ENCODE measurements at places on chromosomes 16 and 17. TPM values are rescaled to one million over a fixed set of nuclear protein-coding genes. Genes with fewer than 3 reads are reported as not detected.

KREMEN2 gene
- total RNA-seq: 0.09 TPM

DNA sequence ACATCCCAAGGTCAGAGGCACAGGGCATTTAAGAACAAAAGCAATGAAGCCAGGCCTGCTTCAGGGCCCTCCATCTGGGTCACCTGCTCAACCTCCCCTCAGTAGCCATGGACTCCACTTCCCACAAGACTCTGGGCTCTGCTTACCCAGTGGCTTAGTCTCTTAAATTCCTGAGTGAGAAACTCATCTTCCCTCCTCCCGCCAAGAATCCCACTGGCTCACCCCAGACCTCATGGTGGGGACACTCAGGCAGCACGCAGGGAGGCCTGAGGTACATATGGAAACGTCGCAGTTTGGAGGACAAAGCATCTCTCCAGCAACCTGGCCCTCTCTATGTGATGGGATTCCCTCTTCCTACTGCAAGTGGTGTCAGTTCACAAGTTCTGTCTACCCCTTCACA, 326.7 kb upstream of the CDH5 start:
- DNase-seq: no peak

EME1 gene
- total RNA-seq: 28.6 TPM

GRCh38 chr17:6075845-6076244, 5.7 kb downstream of the WSCD1 start:
- no peak for DNase-seq

DNA sequence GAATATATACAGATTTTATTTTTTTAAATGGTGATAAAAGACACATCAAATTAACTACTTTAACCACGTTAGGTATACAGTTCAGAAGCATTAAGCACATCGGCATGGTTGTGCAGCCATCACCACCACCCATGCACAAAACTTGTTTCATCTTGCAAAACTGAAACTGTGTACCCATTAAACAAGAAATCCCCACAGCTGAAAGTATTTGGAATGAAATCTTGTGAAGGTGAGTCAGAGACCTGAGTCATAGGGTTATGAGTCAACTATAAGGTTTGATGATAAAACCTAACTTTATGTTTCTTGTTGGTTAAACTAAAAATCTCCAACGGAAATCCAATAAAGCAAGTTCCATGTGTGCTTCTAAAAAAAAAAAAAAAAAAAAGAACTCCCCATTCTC, 561.6 kb upstream of the PSMD7 start:
- no peak for DNase-seq

DNAAF8 gene
- 0.11 TPM for total RNA-seq

GRCh38 chr17:76079956-76080767, 1.2 kb downstream of the ZACN start:
- no peak for DNase-seq

DNA sequence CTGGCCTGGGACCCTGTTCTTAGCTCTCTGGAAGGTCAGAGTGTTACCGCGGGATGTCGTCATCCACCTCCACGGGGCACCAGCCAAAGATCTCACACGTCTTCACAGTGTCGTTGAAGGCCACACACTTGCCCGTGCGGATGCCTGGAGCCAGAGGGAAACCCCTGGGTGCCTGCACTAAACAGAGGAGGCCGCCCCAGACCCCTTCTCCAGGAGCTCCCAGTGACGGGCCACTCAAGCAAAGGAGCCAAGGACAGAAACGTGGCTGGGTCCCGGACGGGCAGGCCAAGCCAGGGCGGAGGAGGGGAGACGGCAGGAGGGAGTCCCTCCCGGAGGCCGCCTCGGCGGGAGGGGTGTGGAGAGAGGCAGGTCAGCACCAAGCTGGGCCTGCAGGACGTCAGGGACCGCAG, 11.0 kb upstream of the CAMKK1 start:
- DNase-seq: no peak

- DNase-seq: no peak
These were observed 14.3 kb downstream of the VASN start for GRCh38 chr16:4385789-4386450.

GRCh38 chr16:69469807-69470561, 45.6 kb downstream of the CYB5B start:
- DNase-seq: no peak

USP6 gene
- 0.07 TPM for total RNA-seq

DNA sequence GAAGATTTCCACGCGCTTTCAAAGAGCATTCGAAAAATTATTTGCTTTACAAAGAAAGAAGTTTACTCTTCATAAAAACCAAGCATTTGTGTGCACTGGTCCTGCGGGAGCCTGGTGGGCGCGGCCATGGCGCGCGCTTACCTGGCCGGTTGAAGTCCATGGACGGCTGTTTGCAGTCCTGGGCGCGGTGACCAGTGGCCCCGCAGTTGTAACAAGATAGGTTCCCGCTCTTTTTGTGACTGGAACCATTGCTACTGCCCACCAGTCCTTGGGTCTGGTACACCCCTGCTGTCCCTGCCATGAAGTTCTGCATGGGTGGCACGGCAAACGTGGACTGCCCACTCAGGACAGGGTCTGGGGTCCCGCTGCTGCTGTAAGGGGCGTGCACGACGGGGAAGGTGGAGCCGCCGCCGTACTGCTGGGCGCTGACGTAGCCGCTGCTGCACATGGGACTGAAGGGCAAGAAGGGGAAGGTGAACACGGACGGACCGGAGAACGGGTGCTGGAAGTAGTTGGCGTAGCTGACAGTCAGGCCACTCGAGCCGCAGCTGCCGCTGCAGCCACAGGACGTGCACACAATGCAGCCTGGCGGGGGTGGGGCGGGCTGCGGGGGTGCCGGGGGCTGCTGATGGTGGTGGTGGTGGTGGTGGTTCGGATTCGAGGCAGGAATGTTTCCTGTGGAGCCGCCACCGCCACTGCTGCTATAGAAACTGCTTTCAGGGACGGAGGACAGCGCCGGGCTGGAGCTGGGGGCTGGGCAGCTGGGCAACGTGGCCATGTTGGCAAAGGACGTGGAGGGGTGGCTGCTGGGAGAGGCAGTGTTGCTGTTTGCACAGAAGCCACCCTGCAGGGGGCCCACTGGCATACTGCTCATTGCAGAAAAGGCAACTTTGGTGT, 19.5 kb downstream of the MAP1LC3B start:
- DNase-seq: no peak

GRCh38 chr16:60642956-60643355, 1393.3 kb downstream of the CDH8 start:
- DNase-seq: no peak

GRCh38 chr16:1335996-1336395, 2.6 kb downstream of the BAIAP3 start:
- no peak for DNase-seq

- no peak for DNase-seq
These were observed at the start of gene CBFA2T3 for GRCh38 chr16:88977018-88977811. Gene CBFA2T3 (minus strand): TSS chr16:88977207. CDS start chr16:88976807, 400 bp downstream.

DNA sequence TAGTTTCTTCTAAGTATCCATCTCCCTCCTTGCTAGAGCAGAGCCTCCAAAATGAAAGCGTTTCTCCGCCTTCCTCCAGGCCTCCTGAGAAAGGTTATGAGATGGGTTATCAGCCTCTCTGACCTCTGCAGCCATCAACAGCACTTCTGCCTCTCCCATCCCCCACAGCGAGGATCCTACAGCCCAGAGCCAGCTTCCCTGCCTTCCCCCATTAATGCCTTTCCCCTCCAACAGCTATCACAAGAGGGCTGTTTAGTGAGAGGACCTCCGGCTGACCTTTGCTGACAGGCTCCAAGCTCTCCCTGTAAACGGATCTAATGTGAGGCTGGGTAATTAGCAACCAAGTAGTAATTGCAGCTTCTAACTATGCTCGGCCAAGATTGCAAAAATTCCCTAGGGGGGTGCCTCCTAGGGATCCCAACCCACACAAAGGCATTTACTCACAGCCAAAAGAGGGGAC, 55.8 kb downstream of the ZFHX3 start:
- DNase-seq: no peak

Data from activated T-helper 2 cell treated with anti-CD3 and anti-CD28 coated beads, Interferon-gamma antibody, Interleukin-2, Interleukin-4, amounts not matched to agents 10 μg/mL and 5 μg/mL and 100 μg/mL, durations not matched to agents 14 hours and 24 hours and 36 hours (primary cell).